ENCODE measurements at places on chromosomes 2 and 18. TPM values are rescaled to one million over a fixed set of nuclear protein-coding genes. Genes with fewer than 3 reads are reported as not detected.

GRCh38 chr2:95670167-95670566, 78.4 kb downstream of the TRIM43 start:
- peaks cover 11% of the 10 kb centered on the region for H3K27me3 ChIP-seq
- no peak overlapping the region for H3K4me3 ChIP-seq
- no peak for DNase-seq
- H3K36me3 ChIP-seq, result no peaks in the 10 kb centered on the region
- no peak overlapping the region for H3K27ac ChIP-seq

DNA sequence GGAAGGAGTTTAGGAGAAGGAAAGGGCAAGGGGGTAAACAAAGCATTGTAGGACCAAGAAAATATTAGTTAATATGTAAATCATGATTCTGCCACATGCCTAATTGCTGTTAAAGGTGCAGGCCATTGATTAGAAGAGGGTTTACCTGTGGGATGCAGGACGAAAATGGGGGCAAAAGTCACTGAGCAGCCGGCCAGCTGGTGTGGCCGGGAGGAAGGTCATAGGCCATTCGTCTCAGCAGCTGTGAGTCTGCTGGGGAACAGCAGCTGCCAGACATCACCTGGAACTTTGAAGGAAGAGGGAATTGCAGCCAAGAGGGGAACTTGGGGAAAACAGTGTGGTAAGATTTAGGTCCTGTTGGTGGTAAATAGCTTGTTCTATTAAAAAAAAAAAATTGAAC, 184.4 kb downstream of the DYSF start:
- H3K4me3 ChIP-seq, result no peak overlapping the region
- no peak overlapping the region for H3K27ac ChIP-seq
- no peak for DNase-seq
- no peaks in the 10 kb centered on the region for H3K36me3 ChIP-seq

DNA sequence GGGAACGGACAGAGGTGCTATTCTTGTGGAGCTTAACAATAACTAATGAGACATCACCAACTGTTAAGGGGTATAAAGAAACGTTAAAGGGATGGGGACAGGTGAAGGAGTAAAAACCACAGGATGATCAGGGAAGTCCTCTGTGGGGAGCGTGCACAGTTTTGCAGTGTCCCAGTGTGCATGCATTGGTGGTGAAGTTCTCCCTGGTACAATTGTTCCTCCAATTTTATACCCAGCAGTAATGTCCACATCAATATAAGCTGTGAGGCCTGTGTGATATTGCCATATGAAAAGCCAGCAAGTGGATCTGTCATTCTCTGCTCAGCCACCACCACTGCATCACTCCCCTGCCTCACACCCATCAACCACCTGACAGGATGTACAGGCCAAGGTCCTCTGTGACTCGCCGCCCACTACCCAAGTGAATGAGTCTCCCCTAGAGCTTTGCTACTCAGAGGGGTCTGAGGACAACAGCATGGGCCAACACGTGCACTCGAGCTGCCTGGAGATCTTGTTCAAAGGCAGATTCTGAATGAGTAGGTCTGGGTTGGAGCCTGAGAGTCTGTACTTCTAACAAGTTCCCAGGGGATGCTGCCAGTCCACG, 4.6 kb downstream of the MLPH start:
- DNase-seq, result no peak
- peaks cover 26% of the 10 kb centered on the region for H3K27me3 ChIP-seq

DNA sequence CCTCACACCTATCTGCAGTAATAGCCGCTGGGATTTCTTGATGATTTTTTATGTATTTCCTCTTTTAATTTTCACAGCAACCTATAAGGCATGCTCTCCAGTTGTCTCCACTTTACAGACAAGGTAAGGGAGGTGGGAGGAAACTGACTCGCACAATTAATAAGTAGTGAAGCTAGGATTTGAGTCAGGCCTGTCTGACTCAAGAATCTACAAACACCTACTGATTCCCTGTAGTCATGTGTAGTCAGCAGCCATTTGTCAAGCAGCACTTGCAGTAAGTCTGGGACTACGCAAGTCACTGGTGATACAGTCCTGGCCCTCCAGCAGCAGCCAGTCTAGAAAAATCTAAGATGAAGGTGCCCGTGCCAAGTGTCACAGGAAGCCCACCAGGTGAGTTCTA, 193.6 kb upstream of the PKDCC start:
- no peaks in the 10 kb centered on the region for H3K36me3 ChIP-seq
- peaks cover 13% of the 10 kb centered on the region for H3K27me3 ChIP-seq
- no peak overlapping the region for H3K27ac ChIP-seq
- no peaks in the 10 kb centered on the region for H3K4me1 ChIP-seq
- H3K4me3 ChIP-seq, result no peak overlapping the region
- no peak for DNase-seq

GRCh38 chr18:27278131-27278530, 93.0 kb upstream of the CHST9 start:
- no peaks in the 10 kb centered on the region for H3K4me1 ChIP-seq
- no peak overlapping the region for H3K4me3 ChIP-seq
- no peaks in the 10 kb centered on the region for H3K27me3 ChIP-seq
- H3K27ac ChIP-seq, result no peak overlapping the region

- H3K27ac ChIP-seq, result no peak overlapping the region
- DNase-seq, result no peak
- no peaks in the 10 kb centered on the region for H3K4me1 ChIP-seq
- H3K27me3 ChIP-seq, result peaks cover 14% of the 10 kb centered on the region
Measured at GRCh38 chr2:202122980-202123720, 50.1 kb downstream of the KIAA2012 start.

The KRTCAP3 gene
- total RNA-seq, result 3.5 TPM

The ACTG2 gene
- 0.26 TPM for total RNA-seq

The DCC gene
- total RNA-seq, result not detected

Data from activated T-helper 1 cell treated with anti-CD3 and anti-CD28 coated beads, Interleukin-12 subunit alpha, Interleukin-12 subunit beta, Interleukin-2, Interleukin-4 antibody, amounts not matched to agents 30 ng/mL and 10 ng/mL and 1 ng/mL, durations not matched to agents 14 hours and 24 hours and 36 hours (primary cell).